ENCODE measurements at places on chromosomes 4 and X.

DNA sequence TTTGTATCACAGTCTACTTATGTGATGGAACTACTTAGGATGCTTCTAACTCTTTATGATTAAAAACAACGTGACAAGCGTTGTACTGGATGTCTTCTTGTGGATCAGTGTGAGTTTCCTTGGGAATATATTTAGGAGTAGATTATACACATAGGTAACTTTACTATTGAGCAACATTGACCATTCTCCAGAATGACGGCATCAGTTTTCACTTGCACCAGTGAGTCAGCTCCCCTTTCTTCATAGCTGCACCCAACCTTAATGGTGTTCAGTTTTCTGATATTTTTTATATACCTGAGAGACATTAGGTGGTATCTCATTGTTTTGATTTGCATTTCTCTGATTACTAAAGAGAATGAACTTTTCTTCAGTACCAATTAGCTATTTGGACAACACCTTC lies 343.9 kb downstream of the ADGRL3 start:
- no peak for DNase-seq

DNA sequence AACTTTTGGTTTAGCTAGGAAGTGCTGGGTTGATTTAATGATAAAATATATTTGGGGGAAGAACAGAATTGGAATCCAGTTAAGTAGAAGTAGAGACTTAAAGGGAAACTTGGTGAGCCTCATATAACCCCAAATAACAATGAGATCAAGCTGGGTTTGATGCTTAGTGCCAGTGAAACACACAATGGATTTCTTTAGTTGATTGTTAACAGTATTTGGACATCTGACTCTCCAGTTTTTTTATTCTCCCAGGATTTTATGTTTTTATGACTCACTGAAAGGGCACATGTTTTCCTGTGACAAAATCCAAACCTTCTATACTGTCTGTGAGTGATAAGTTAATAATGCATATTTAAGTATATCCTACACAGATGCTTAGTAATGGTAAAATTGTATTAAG lies 2.7 kb upstream of the NEUROG2 start:
- no peak for DNase-seq

DNA sequence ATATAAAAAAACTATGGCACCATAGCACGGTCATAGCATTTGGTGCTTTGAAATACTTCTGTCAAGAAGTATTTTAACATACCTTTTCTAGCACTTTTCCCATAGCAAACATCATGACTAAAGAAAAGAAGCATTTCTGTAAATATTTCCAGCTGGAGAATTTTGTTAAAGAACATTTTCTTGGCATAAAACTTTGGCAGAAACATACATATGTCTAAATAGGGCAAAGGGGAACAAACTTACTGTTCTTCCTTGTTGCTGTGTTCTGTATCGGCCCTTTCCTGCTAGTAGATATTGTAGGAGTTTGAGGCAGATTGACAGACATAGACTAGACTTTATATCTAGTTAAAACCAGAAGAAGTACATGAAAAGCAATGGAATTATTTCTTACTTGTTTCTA lies 2368.5 kb downstream of the PCDH7 start:
- no peak for DNase-seq

DNA sequence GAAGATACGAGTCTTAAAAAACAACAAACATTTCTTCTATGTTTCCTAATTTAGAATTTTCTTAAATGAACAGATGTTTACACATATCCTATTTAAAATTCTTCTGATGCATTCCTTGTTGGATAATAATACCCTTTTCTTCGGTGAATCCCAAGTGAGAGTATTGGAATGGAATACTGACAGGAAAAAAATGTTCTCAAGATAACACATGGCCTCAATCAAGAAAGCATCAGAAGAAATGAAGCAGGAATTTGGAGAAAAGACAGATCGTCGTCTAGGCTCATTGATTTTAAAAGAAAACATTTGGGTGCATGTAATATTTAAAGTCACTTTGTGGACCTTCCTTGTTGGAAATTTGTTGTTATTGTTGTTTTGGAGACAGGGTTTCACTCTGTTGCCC lies 196.9 kb upstream of the ANK2 start:
- no peak for DNase-seq
